ENCODE measurements at places on chromosomes 4 and X.

DNA sequence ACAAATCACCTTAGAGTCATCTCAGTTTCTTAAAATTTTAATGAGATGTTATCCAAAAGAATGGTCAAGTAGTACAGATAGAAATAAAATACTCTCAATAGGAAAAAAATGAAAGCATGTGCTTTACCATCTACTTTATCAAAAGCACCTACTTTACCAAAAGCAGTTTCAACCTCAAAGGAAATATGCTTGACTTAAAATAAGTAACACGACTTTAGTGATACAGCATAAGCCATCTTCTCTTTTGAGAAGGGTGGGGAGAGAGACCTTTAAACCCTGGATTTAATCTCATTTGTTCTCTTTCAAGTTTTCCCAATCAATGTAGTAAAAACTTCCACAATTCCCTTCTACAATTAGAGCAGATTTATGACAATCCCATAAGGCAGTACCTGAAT is 26.5 kb downstream of the OTUD4 start:
- no peak for DNase-seq

- DNase-seq = no peak
Observed at GRCh38 chrX:28058901-28059300, 77.7 kb upstream of the DCAF8L1 start.

DNA sequence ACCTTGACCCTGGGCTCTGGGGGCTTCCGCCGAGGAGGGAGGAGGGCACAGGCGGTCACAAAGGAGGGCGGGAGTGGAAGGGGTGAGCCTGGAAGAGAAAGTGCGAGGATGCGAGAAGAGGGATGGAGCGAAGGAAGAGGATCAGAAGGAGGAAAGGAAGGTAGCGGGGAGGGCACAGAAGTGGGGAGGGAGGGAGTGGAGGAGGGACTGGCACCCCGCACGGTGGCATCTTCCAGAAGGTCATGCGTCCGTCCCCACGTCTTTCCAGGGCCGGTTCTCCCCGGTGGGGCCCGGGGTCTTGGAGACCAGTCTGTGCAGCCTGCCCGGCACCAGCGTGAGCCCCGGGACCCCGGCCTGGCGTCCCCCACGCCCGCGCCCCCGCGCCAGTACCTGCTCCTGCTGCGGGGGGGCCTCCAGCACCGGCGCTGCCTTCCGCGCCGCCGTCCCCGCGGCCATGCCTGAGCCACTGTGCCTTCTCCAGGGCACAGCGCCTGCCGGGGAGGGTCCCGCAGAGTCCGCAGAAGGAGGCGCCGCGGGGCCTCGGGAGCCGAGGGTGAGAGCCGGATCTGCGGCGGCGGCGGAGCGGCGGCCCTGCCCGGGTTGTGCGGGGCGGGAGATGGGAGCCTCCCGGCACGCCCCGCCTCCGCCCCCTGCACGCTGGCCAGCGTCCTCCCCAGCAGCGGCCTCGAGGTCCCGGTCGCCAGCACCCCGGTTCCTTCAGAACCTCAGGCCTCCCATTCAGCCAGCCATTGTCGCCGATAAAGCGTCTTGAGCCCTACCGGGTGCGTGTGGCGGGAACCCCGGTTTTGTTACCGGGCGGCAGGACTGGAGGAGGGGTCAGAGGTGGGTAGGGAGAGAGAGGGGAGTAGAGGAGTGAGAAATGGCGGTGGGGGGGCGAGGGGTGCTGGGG is at the start of gene RNF175:
Gene RNF175 (minus strand): TSS at position 618 of the 910 bp plus-strand sequence. CDS start 162 bp downstream, at position 456.
- no peak for DNase-seq

- peak; percentile 16 for DNase-seq
Observed at GRCh38 chr4:18689308-18690115, 668.0 kb upstream of the LCORL start.

DNA sequence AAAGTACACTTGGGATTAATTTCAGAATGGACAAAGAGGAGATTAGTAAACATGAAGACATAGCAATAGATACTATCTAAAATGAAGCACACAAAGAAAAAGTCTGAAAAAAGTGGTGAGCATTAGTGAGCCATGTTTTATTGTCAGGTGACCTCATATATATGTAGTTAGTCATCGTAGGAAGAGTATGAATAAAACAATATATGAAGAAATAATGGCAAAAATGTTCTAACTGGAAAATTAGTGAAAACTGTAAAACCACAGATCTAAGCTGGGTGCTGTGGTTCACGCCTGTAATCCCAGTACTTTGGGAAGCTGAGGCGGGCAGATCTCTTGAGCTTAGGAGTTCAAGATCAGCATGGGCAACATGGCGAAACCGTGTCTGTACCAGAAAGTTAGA is 67.9 kb downstream of the RBPJ start:
- DNase-seq = no peak

DNA sequence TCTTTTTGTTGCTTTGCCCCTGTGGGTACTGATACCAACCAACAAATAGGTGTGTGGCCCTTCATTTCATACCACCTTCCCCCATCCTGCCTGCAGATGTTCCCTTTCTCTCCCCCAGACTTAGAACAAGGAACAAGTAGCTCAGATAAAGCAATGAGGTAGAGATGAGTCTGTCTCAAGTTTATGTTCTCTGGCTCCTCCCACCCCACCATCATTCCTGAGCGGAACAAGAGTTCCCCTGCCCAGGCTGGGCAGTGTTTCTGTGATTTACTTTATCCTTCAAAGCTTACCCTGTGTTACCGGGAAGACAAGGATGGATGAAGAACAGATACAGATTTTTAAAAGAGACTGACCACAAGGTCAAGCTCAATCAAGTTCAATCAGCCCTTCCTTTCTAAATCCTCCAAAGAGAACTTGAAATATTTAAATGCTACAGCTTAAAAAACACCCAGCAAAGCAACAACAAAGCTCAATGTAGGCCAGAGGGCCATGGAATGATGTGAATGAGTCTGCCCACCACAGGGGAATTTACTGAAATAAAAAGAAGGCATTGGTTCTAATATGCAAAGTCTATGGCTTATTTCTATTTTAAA is 80.1 kb upstream of the UCP1 start:
- no peak for DNase-seq

DNA sequence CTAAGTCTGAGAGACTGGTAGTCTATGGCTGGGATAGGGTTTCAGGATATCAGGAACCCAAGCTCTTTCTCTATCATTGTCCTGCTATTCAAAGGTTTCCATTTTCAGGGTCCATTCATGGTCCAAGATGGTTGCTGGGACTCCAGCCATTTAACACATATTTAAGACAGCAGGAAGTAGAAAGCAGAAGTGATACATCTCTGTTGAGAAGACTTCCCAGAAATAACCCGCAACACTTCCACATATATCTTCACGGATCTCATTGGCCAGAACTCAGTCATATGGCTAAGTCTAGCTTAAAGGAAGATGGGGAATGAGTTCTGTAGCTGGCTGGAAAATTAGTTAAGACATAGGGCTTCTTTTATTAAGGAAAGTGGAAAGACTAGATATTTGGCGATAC is 23.8 kb downstream of the CTSO start:
- no peak for DNase-seq

DNA sequence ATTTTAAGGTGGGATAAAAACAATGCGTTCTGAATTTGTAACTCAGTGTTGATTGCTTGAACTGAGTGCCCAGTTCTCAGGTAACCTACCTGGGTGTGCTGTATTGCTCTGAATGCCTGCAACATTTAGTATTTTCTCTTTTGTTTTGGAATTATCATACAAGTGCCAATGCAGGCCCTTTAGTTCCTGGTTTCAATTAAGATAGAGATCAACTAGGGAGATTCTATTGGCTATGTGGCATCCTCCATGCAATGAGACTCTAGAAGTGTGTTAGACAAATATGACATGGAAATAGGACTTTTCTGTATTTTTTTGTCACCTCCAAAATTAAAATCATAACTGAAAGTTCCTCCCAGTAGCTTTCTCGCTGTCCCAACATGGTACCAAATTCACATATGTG is 438.7 kb upstream of the IGFBP7 start:
- DNase-seq = no peak

GRCh38 chrX:53682885-53683555 is 3.5 kb downstream of the HUWE1 start:
- peak; percentile 45 for DNase-seq

DNA sequence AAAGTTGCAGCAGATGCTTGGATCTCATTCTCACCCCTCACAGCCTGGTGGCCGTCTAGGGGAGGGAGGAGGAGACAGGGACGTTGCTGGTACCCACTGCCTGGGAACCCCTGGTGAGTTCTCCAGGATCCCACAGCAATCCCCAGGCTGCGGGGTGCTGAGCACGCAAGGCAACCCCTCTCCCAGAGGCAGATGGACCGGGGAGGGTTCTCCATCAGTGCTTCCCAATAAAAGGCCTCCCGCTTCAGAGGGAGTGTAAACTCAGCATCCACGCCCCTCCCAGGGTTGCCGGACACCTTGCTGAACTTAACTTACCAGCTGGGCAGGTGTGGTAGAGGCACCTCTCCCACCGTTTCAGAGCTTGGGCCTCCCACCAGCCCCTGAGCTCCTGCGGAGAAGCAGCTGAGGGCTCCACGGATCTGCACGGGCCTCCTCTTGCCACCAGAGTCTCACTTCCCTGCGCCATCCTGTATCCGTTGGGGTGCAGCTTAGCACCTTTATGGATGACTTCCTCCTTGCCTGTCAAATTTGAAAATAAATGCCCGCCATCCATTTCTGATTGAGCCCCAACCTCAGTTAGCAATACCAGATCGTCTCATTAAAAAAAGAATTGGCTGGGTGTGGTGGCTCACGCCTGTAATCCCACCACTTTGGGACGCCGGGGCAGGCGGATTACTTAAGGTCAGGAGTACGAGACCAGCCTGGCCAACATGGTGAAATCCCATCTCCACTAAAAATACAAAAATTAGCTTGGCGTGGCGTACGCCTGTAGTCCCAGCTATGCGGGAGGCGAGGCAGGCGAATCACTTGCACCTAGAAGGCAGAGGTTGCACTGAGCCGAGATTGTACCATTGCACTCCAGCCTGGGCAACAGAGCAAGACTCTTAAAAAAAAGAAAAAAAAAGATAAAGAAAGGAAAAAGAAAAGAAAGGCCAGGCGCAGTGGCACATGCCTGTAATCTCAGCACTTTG is 14.8 kb upstream of the TBC1D14 start:
- DNase-seq = no peak

GRCh38 chr4:81032771-81033684 is 2.5 kb downstream of the BMP3 start:
- DNase-seq = no peak

- no peak for DNase-seq
Observed at GRCh38 chr4:134807231-134807745, 605.7 kb upstream of the PABPC4L start.

- no peak for DNase-seq
Observed at GRCh38 chr4:135207531-135207930, 1005.9 kb upstream of the PABPC4L start.

- no peak for DNase-seq
Observed at GRCh38 chrX:9980927-9981326, 13.8 kb downstream of the CLDN34 start.

GRCh38 chr4:76606645-76607265 is 171.7 kb downstream of the SHROOM3 start:
- no peak for DNase-seq

GRCh38 chrX:46803140-46803539 is 33.7 kb upstream of the RP2 start:
- DNase-seq = no peak

GRCh38 chr4:8701126-8702019 is 108.8 kb downstream of the CPZ start:
- DNase-seq = no peak

DNA sequence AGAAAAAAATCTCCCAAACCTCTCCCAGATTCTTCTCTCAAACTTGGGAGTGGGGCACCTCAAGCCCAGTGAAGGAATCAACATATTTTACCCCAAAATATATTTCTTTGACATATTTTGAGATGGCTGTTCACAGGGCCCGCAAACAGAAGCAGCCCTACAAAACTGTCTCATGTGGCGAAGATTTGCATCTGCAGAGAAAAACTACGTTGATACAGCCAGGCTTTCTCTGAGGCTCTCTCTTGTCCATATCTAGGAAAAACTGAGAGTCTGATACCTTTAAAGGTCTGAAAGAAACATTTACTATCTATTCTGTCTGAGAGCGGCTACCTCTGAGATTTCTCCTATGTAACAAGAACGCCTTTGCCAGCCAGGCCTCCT is 23.3 kb upstream of the TMSB4X start:
- no peak for DNase-seq

GRCh38 chr4:5112333-5113095 is 61.2 kb downstream of the STK32B start:
- DNase-seq = no peak

GRCh38 chr4:16483540-16483939 is 257.3 kb upstream of the TAPT1 start:
- DNase-seq = no peak

DNA sequence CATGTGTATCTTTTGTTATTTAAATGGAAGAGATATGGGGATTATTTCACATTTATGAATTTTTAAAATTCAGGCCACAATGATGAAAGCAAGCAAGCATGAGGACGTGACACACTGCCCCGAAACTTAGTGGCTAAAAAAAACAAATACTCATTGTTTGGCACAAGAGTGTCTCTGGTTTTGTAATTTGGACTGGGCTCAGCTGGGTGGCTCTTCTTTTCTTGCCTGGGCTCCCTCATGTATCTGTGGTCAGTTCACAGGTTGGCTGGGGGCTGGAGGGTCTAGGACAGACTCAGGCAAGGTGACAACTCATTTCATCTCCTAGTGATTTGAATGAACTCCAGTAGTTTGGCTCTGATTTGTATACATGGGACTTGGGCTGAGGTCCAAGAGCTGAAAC is 238.4 kb upstream of the PRKX start:
- DNase-seq = no peak

DNA sequence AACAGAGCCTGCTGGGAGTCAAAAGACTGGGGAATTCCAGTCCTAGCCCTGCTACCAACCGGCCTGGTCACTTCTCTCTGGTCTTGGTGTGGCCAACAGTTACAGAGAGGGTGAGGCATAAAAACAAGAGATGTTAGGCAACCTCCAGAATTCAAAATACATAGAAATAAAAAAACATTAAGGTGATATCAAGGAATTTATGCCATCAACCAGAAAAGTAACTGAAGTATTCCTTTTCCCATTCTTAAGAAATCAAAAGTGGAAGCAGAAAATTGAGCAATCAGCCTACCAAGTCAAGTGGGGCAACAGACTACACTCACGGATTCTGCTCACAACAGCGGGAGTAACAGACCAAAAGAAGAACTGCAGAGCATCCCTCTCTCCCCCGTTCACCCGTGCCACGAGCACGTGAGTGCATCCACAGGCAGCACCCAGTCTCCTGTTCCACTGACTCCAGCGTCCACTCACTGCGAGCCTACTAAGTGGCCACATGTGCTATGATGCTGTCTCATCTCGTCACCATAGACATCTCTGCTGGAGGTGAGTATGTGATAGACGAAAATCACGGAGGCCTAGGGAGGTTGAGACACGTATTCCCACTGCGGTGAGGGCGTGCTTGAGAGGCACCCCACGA is 29.3 kb downstream of the AFAP1 start:
- no peak for DNase-seq

- DNase-seq = no peak
Observed at GRCh38 chrX:80807606-80807991, 2.1 kb downstream of the BRWD3 start.

- no peak for DNase-seq
Observed at GRCh38 chrX:56000729-56001128, 231.4 kb upstream of the KLF8 start.

DNA sequence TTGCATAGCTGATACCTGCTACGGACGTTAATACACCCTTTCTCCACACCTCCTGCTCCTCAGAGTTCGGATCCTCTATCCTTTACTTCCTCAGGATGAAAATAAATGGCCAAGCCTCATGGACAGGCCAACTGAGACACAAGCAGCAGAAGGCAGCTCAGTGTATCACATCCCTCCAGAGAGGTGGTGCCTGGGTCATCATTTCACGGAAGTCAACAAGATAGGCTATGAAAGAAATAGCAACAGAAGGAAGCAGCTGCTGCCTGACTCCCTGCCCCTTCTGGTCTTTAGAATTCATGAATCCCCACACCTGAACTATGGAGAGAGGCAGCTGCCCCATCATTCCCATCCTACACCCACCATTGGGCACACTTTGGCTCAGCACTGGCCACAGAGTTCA is 267.1 kb upstream of the ETNPPL start:
- DNase-seq = no peak
